SW 1271 (cell line): ENCODE measurements at places on chromosomes 1 and 21.

- DNase-seq = no peak
These were observed 40.4 kb downstream of the KIAA0040 start for GRCh38 chr1:175152006-175152652.

GRCh38 chr1:68173283-68173935 is 58.9 kb downstream of the WLS start:
- DNase-seq = no peak

- no peak for DNase-seq
These were observed 51.8 kb downstream of the VWA5B1 start for GRCh38 chr1:20342294-20343148.

GRCh38 chr21:34524646-34525601 is 12.9 kb upstream of the KCNE1 start:
- DNase-seq = no peak

GRCh38 chr1:147620543-147620942 is 49.8 kb downstream of the ACP6 start:
- no peak for DNase-seq

- DNase-seq = no peak
These were observed 81.5 kb downstream of the CAMK2N1 start for GRCh38 chr1:20404466-20404865.

- DNase-seq = no peak
These were observed 74.3 kb downstream of the CEP350 start for GRCh38 chr1:180028864-180029263.

- DNase-seq = peak; percentile 87
These were observed 44.4 kb downstream of the HHAT start for GRCh38 chr1:210372931-210373627.

DNA sequence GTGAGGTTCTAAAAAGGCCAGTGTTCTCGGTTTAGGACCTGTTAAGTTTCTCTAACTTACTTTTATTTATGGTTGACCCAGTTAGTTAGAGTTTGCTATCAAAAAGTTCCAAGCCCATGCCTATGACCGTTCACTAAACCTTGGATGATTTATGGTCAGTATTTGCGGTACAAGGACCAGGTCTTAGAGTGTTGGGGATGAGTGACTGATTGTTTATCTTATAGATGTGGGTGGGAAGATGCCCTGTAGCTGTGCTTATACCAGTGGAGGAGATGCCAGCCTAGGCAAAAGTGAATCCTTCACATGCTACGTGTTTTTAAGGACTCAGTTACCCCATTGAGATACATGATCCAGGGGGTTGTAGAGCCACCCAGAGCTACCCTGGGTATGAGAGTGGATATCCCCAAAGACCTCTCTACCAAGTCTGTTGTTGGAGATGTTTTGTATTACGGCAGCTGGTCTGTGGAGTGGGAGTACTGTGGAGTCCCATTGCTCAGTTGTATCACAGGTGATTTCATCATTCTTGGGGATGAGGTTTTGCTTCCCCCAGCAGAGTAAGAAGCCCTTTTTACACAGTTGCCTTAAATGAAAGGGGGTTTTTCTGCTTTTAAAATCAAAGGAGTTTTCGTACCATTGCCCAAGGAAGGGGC is 2.1 kb downstream of the SLC22A15 start:
- DNase-seq = no peak

DNA sequence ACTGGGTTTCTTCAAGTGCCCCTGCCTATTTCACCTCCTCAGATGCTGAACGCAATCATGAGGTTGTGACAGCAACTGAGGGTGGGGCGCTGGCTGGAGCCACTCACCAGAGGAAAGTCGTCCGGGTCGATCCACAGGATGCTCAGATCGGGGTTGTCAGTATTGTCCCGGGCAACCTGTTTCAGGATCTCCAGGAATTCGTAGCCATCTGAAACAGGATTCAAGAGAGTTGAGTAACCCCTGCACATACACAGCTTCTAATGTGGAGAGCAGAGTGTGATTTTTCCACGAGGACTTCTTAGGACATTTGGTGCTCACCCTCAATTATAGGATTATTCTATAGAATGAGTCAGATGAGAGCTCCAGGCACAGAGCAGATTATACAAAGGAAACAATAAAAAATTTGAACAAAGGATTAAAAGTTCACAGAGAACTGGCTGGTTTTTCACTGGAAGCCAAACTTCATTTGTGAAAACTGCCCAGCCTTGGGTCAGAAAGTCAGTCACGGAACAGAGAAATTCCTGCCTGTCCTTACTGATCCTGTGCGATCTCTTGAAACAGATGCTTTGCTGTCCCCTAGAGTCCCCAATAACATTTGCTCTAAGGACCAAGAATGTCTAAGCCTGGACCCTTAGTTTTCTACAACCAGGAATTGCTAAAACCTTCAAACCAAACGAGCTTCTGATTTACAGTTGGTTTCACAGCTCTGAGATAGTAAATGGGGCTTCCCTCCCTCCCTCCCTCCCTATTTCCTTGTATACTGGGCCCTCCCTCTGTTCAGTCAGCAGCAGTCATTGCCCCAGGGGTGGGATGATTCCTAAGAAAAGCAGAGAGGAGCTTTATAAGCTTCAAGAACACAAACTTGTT is 63.2 kb downstream of the CASQ2 start:
- no peak for DNase-seq

DNA sequence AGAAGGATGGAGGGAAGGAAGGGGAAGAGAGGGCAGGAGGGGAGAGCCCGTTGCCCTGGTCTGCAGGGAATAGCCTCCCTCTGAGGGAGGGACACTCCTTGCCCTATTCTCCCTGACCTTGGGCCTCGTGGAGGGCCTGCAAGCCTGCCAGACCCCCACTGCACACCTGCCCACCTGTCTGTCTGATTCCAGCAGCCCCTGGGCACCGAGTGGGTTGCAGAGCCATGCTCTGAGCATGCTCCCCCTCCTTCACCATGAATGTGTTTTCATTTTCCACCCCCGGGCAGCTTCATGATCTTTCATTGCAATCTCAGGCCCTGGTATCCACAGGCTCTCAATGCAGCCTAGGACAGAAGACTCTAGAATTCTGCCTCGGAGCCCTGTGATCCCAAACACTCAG is 5.1 kb upstream of the NPHP4 start:
- no peak for DNase-seq

DNA sequence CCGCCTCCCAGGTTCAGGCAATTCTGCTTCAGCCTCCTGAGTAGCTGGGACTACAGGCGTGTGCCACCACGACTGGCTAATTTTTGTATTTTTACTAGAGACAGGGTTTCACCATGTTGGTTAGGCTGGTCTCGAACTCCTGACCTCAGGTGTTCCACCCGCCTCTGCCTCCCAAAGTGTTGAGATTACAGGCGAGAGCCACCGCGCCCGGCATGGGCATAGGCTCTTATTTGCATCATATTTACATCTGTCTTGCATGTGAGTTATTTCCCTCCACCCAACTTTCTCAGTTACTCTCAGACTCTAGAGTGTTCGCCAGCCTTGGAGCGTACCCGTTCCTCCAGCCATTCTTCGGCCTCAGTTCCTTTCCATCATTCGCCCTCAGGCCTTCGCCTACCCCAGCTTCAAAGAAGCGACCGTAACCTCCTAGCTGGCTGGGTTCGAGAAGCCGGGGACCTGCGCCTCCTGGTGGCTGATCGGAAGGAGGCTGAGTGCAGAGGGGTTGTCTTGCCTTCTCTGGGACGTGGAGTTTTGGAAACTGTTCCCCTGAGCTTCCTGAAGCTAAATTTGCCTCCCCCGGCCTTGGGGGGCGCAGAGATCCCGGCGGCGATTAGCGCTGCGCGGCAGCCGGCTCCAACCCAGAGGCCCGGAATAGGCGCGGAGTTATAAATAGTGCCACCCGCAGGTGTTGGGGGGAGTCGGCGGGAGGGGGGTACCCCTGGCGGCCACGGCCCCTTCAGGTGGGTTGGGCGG is 3.6 kb upstream of the ZBTB7B start:
- DNase-seq = peak; percentile 36

- DNase-seq = no peak
These were observed 6.2 kb downstream of the FH start for GRCh38 chr1:241513378-241513777.

DNA sequence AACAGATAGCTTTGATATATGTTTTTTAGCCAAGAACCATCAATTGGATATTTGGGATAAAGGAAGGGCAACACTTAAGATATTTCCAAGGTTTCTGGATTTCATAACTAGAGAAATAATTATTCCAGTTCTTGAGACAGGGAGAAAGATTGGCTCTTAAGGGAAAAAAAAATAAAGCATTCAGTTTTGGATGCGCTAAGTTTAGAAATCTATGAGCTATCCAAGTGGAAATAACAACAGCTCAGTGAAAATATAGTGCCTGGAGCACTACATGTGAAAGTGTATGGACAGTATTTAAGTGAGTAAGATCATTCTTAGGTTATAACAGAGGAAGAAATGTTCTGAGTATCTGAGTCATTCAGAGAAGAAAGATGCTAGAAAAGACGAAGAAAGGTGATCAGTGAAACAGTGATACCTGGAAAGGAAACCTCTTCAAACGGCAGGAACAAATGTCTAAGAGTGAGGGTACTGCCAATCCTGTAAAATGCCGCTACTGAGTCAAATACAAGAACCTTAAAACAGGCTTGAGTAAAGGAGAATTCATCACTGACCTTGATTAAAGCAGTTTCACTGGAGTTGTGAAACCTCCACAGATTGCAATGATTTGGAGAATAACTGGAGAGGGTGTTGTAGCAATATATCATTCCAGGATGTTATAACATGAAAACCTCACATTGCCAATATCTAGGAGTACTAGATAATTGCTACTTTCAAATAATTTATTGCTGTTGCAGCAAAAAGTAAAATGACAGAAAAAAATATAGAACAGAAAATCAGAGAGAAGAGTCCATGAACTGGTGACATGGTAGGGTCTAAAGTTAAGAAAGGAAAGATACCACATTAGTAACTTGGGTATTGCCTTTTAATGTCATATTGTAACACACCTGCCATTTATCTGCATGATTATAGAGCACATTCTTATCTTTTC is 482.1 kb upstream of the RGS18 start:
- DNase-seq = no peak

DNA sequence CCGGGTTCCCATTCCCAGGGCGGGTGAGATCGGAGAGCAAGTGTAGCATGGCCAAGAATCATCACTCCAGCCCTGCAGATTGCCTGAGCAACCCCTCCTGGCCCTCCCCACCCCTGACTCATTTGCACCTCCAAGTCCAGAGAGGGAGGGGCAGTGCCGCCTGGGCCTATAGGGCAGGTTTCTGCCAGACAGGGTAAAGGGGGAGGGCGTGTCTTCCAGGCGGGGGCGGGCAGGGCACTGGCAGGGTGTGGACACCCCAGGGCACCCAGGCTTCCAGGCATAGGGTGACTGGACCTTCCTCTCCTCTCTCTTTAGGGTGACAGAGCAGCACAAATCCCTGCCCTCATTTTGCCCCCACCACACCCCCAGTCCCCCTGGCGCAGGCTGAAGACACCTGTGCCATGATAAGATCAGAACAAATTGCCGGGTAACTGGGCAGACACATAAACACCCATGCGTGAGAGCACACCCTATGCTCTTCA is 3.2 kb upstream of the CRYBG2 start:
- DNase-seq = no peak

GRCh38 chr1:49526672-49527071 is 497.1 kb downstream of the AGBL4 start:
- no peak for DNase-seq

DNA sequence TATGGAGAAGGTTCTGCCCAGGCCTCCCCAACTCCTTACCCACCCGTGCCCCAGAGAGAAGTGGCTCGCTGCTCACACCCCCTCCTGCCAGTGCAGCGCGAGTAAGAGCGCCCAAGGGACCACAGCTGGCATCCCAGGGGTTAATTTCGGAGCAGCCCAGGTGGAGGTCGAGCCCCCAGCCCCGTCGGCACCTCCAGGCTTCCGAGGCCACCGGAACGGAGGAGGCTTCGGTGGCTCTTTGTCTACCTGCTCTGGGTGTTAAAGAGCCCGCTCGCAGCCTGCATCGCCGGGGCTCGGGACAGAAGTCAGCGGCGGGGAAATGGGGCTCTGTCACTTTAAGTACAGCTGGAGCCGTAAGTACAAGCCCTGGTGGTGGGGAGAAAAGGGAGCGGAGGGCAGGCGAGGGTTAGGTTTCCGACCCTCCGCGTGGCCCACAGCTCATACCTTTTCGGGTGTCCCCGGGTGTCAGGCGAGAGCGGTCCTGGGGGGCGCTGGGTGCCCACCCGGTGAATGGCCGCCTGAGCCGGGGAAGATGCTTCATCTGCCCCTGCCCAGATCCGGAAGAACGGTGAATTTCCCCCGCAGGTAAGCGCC is 89.4 kb upstream of the IPO9 start:
- peak; percentile 5 for DNase-seq

GRCh38 chr1:5386371-5386770 is 605.9 kb downstream of the NPHP4 start:
- DNase-seq = no peak

DNA sequence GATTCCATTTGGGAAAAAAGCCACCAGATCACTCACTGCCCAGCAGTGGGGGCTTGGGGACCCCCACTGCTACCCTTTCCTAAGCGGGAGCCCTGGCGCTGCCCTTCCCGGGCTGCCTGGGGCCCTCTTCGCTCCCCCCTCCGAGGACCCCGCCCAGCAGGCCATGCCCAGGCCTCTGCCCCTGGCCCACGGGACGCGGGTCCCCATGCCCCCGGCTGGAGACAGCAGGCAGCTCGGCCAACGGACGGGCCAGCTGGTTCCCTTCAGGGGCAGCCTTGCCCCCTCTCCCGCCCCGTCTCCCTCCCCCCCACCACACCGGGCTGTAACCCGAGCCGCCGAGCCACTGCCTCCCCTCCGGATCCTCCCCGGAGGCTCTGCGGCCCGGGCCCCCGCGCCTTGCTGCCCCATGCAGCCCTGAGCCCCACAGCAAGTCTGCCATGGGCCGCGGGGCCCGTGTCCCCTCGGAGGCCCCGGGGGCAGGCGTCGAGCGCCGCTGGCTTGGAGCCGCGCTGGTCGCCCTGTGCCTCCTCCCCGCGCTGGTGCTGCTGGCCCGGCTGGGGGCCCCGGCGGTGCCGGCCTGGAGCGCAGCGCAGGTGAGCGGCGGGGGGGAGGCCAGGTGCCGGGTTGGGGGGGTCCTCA is at the start of gene MMP23B:
TSS of gene MMP23B (plus strand) at position 392 of the 639 bp plus-strand sequence. CDS start at position 438, 46 bp downstream.
- DNase-seq = no peak
